ENCODE measurements at places on chromosomes 3 and 15. TPM values are rescaled to one million over a fixed set of nuclear protein-coding genes. Genes with fewer than 3 reads are reported as not detected.

Gene FEZF2
- total RNA-seq: not detected

Gene LIPC
- total RNA-seq: 0.12 TPM

Gene EPHA3
- total RNA-seq: 0.99 TPM

Gene CFAP161
- 4.6 TPM for total RNA-seq

Gene CCR3
- total RNA-seq: not detected

Gene RASGRP1
- total RNA-seq: 9.2 TPM

Gene PATL2
- 0.87 TPM for total RNA-seq

Gene XCR1
- 0.16 TPM for total RNA-seq

Gene OXSR1
- 39.7 TPM for total RNA-seq

Gene SCG5
- 10.6 TPM for total RNA-seq

Gene PRR20G
- 9.1 TPM for total RNA-seq

Gene SLC4A7
- total RNA-seq: 46.6 TPM

Gene CHRNA7
- 17.8 TPM for total RNA-seq

Gene UNC13C
- 8.8 TPM for total RNA-seq

Gene HTR3E
- total RNA-seq: 0.31 TPM

Gene MAGEL2
- total RNA-seq: 1.9 TPM

Gene TTC21A
- total RNA-seq: 74.3 TPM

Gene LSMEM2
- total RNA-seq: 3.2 TPM

Gene SEMA7A
- 217 TPM for total RNA-seq

Gene BTBD1
- 104 TPM for total RNA-seq

Gene ATP8B4
- total RNA-seq: 6.1 TPM

Gene CPB1
- 1.4 TPM for total RNA-seq

Gene GOLGA8M
- 7.2 TPM for total RNA-seq

Gene EOMES
- 0.93 TPM for total RNA-seq

Gene EFHB
- 22.0 TPM for total RNA-seq

Gene VEPH1
- total RNA-seq: 2.7 TPM

Gene MEIS2
- total RNA-seq: 15.7 TPM

Gene KBTBD8
- total RNA-seq: 10.0 TPM

Measured in testis (tissue), 5 donors.